ENCODE measurements at places on chromosomes 6 and 20.

GRCh38 chr6:26401389-26401986 lies 587 bp upstream of the BTN3A1 start:
- DNase-seq = no peak

- DNase-seq = peak; percentile 18
Observed at GRCh38 chr6:170295510-170296422, 4.9 kb upstream of the DLL1 start.

- DNase-seq = no peak
Observed at GRCh38 chr20:32519381-32519730, 65.8 kb downstream of the NOL4L start.

DNA sequence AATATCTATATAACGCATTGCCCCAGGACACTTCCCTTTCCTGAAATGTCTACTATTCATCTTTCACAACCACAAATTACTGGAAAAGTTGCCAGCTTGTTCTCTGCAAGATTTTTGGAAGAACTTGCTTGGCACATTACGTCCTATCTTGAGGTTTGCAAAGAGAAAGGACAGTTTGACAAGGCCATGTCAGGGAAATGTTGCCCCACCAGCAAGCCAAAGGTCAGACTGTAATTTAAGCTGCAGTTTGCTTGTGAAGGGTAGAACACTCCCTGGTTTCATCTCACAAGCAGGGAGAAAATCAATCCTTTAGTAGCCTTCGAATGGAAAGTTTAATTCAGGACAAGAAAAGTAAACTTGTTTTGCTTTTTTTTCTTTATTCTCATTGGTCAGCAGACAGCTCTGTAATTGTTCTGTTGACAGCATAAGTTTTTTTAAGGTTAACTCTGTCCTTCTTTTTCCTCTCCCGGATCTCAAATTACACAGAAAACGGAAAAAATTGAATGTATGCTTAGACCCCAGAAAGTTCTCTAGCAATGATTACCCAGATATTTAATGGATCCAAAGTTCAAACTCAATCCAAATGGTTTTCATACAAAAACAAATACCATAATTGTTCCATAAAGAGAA lies 541.8 kb upstream of the NRSN1 start:
- DNase-seq = no peak

- DNase-seq = no peak
Observed at GRCh38 chr20:19660808-19661378, 97.2 kb upstream of the RIN2 start.

DNA sequence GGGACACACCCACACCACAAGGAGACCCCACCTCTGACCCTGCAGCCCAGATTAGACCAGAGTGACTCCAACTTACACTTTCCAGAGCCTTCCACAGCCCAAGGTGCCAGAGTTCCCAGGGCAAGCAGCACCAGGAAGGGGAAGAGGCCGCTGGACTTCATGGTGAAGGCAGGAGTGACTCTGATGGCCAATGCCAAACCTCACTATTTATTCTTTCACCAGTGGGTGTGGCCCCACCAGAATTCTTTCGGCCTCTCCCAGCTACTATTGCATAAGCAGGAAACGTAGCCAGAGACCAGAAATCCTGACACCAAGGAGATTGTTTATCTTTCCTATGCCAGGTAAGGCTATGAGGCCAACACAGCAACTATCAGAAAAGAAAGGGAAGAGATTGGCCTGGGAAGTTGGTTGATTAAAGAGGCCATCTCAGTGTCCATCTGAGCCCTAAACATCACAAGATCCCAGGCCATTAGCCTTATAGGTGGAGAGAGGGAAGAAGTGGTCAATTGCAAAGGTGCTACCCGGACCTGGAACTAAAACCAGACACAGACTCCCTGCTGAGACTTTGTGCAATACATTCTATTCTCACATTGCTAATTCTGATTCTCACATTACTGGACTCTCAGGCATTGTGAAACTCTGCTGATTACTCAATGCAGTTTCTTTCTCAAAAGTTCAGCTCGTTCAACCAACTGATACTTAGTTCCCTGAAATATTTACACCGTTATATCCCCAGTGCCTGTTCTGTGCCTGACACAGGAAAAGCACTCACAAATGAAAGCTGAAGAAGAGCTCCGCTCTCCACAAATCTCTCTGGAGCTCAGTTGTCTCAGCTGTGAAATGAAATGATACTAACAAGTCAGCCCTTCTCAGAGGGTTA lies at the start of gene SLPI:
SLPI (minus strand) TSS at position 182 of the 880 bp plus-strand sequence; CDS start at position 161, 21 bp downstream.
- no peak for DNase-seq

DNA sequence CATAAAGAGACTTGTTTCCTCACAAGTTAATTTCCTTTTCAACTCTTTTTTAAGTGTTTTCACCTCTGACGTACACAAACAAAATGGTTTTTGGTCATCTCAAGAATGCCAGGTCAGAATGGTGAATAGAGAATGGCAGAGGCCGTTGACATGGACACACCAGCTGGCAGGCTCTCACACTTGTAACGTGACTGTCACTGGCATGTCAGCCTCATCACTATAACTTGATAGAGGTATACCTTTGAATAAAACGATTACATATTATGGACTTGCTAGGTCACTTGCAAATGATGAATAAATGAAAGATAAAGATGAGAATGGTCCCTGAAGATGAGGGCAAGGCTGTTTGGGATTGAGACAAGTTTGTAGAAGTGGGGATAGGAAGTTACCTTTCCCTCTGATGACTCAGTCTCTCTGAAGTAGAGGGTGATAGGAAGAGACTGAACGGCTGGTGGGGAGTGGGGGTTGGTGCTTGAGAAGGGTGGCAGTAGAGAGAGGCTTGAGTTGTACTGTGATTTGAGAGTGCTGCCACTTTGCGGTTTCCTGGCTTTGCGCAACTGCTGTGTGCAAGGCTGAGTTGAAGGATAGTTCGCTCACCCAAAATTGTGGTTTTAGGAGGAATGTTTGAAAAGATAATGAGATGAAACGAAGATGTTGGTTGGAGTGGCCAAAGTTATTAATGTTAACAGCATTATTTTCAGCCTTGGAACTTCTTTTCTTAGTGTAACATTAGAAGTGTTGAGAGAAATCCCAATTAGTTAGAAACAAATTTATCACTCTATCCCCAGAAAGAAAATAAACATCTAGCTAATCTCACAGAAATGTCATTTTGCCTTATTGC lies 30.3 kb downstream of the TBPL1 start:
- DNase-seq = no peak

GRCh38 chr6:27834384-27834783 lies 77.8 kb downstream of the OR2B2 start:
- DNase-seq = no peak

DNA sequence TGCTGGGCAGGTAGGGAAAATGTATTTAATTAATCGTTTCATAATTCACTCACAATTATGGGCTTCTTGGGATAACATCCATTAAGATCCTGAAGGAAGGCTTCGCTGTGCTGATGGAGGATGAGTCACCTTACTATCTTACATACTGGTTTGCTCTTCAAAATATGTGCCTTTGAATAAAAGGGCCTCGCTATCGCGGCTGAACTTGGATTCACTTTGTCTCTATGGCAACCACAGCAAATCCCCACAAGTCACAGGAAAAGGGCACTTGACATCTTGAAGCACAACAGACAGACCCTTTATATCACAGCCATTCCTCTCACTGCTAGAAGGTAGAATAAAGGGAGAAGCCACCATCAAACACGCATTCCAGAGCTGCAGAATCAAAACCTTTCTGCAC lies 141.3 kb upstream of the MYLIP start:
- no peak for DNase-seq

DNA sequence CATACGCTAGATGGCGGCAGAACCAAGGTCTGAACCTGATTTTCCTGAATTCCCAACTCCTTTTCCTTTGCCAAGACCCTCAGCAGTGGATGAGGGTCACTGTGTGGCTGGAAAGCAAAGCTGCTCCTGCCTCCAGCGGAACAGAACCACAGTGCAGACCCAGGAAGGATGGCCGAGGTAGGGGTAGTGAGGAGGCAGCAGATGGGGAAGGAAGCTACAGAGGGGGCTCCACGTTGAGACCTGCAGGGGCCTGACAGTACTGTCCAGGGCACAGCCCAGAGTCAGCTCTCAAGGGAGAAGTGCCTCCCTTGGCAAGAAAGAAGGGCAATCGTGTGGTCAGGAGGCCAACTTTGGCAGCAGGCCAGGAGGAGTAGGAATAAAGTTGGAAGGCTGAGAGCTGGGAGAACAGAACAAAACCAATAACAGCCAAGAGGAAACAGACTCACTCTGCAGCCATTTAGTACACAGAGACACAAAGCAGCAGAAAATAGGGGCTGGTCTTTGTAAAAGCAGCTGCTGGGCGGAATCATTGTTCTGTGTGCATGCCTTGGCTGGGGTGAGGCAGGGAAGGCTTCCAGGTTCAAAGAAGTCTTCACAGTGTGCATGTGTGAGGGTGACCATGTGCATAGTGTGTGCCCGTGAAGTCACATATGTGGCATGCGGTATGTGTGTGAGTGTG lies 3.1 kb downstream of the GABRR2 start:
- DNase-seq = peak; percentile 54

DNA sequence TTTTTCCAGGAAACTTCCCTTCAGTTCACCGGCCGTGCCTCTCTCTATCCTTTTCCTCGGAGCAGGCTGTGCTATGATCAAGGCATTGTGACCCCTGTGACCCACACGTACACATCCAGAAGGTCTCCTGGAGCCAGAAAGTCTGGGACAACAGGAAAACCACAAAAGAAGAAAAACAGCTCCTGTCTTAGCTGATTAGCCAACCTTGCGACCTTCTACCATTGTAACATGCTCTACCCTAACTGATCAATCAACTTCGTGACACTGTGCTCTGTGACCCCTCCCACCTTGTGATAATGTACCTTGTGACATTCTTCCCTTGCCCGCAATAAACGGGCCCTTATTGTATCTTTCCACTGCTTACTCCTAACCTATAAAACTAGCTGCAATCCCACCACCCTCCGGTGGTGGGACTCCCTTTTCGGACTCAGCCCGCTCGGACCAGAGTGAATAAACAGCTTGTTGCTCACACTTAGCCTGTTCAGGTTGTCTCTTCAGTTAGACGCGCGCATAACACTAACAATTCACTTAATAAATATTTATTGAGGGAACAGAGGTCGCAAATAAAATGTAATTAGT lies 24.2 kb downstream of the ZNF311 start:
- peak; percentile 70 for DNase-seq

GRCh38 chr6:42124223-42124836 lies 18.1 kb downstream of the C6orf132 start:
- DNase-seq = no peak

DNA sequence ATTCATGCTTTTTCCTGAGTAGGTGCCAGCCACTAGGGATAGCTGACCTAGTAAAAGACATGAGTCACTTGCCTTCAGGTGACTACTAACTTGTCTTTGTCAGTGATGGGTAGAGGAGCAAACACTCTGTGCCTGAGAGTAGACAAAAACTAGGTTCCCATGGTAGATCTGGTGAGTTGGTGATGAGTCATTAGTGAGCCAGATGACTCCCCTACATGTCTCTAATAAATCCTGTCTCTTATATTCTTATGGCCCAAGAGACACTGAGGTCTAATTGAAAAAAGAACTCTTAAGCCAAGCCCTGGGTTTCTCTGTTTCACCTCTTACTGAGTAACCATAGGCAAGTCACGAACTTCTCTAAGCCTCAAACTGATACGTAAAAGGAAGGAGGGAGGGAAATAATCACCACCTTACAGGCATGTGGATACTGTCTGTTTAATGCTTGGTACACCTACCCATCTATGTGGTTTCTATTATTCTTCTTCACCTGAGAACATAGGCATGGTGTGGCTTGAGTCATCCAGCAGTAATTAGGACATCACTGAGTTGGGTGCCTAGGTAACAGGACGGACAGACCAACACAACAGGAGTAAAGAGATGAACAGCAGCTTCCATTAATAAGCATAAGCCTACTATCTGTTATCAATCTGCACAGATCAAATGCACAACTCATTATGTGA lies 20.3 kb downstream of the TTPAL start:
- no peak for DNase-seq

DNA sequence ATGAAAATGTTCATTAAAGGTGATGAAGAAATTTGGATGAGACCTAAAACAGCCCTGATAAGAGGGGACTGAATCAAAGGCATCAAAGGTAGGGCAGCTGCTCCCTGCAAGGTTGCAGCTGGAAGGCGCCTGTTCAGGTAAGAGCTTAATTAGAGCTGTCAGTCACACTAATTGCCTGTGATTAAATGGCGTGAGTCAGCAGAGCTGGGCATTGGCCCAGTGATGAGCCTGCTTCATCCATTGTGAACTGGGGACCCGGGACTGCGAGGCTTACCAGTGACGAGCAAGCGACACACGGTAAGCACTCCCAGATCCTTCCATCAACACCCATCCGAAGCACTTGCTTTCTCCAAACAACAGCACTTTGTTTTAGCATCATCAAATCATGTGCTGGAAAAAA lies 621.5 kb upstream of the CDH4 start:
- no peak for DNase-seq

GRCh38 chr6:1436334-1437306 lies 47.2 kb downstream of the FOXF2 start:
- DNase-seq = peak; percentile 54

- no peak for DNase-seq
Observed at GRCh38 chr20:50214226-50215024, 23.8 kb downstream of the CEBPB start.

DNA sequence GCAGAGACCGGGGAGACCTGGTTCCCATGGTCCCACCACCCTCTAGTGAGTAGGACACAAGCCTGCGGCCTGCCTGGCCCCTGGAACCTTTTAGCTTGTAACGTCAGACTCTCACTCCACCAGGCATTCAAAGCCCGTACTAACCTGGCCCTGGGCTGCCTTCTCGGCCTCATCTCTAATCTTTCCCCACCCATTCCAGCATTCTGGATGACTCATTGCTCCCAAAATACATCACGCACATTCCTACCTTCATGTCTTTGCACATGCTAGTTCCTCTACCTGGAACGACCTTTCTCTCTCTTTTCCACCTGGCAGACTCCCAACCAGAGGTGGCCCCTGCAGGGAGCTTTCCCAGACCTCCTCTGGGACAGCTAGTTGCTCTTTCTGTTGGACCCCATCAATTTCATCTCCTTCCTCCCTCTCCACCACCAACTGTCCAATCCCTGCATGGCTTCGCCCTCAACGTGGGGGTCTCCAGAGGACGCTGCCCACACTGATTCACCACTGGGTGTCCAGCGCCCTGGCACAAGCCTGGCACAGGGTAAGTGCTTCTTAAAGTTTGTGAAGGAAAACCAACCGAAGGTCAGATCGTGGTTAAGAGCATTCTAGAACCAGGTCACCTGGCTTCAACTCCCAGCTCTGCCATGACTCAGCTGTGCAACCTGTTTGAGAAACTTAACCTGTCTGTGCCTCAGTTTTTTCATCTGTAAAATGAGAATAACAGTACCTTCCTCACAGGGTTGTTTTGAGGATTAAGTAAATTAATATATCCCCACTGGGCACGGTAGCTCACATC lies 35.2 kb downstream of the JPH2 start:
- no peak for DNase-seq

Measured in NCI-H1694 treated with DMSO at 0.1 percent for 48 hours (cell line).